T-helper 2 cell treated with Interferon-gamma antibody and Interleukin-4, amounts not matched to agents 100 ng/mL and 5 ng/mL, for 36 hours (primary cell): ENCODE measurements at places on chromosomes 5 and 9. TPM values are rescaled to one million over a fixed set of nuclear protein-coding genes. Genes with fewer than 3 reads are reported as not detected.

PNPLA7 gene
- total RNA-seq, result 3.0 and 3.3 TPM in 2 replicates

HTR4 gene
- total RNA-seq, result not detected in 2 replicates

PCDHB2 gene
- 0.09 and 0.14 TPM in 2 replicates for total RNA-seq

SLC45A2 gene
- 0.14 and 0.23 TPM in 2 replicates for total RNA-seq

GDNF gene
- not detected in 2 replicates for total RNA-seq

ZNF883 gene
- total RNA-seq, result 0.09 and 0.11 TPM in 2 replicates

WHRN gene
- 0.39 and 0.52 TPM in 2 replicates for total RNA-seq

LYSMD3 gene
- 22.8 and 22.9 TPM in 2 replicates for total RNA-seq

NEURL1B gene
- 2.0 and 2.2 TPM in 2 replicates for total RNA-seq

GABRP gene
- total RNA-seq, result not detected in 2 replicates

CBY3 gene
- total RNA-seq, result 0.32 and 0.57 TPM in 2 replicates

INSL6 gene
- not detected in 2 replicates for total RNA-seq

TXNDC8 gene
- not detected in 2 replicates for total RNA-seq

CDC25C gene
- 10.5 and 12.6 TPM in 2 replicates for total RNA-seq

SELENOP gene
- 0.07 TPM in 1 of 2 replicates, not detected in the other for total RNA-seq

FREM1 gene
- not detected in 2 replicates for total RNA-seq

AQP7 gene
- 0.48 and 0.66 TPM in 2 replicates for total RNA-seq

IL3 gene
- 0.82 TPM in 2 replicates for total RNA-seq

LYRM7 gene
- total RNA-seq, result 11.3 and 12.7 TPM in 2 replicates

C5orf58 gene
- not detected in 2 replicates for total RNA-seq

ACOT12 gene
- not detected in 2 replicates for total RNA-seq

TICAM2 gene
- total RNA-seq, result 0.84 and 1.00 TPM in 2 replicates

ARSI gene
- total RNA-seq, result not detected in 2 replicates

RPS23 gene
- total RNA-seq, result 2,405 and 2,452 TPM in 2 replicates
